ENCODE measurements at places on chromosomes 1 and 21.
A peak's percentile ranks its signal among the peaks of the same experiment; 100 is the strongest.

- no peak for DNase-seq
Observed at GRCh38 chr21:13368200-13368599, 241.4 kb upstream of the POTED start.

- no peak for DNase-seq
Observed at GRCh38 chr1:46244656-46245371, 2.7 kb upstream of the RAD54L start.

DNA sequence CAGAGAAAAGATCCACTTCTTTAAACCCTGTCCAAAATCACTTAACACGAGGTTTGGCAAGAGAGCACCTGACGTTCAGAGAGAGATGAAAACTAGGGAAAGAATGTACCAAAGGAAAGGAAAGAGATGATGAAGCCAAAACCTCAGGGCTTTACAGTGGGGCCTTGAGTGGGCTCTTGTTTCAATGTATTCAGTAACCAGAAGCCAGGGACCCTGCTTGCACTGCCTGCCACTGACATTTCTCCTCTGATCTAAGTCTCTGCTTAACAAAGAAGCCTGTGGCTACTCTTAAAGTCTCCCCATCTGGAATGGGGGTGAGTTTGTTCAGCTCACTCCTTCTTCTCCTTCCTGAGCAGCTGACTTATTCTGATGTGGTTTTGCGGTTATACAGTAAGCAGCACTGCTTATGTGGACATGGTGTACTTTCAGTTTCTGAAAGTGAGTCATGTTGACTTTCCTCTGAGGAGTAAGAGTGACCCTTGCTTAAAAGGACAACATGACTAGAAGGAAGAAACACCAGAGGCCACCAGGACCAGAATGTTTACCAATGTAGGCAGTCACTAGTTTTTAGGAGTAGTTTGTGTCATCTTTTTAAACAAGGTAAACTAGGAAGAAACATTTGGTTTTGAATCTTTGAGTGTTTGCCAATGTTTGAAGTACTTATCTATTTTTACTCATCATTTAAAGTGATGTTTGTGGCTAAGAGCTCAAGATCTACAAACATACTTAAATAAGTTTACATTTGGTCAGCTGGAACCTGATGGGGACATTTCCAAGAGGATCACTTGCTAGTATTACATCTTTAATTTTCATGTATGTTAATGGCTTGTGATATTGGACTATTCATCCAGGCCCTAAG lies 87.4 kb downstream of the FASLG start:
- no peak for DNase-seq

GRCh38 chr21:27646691-27647090 lies 679.8 kb upstream of the ADAMTS5 start:
- no peak for DNase-seq

DNA sequence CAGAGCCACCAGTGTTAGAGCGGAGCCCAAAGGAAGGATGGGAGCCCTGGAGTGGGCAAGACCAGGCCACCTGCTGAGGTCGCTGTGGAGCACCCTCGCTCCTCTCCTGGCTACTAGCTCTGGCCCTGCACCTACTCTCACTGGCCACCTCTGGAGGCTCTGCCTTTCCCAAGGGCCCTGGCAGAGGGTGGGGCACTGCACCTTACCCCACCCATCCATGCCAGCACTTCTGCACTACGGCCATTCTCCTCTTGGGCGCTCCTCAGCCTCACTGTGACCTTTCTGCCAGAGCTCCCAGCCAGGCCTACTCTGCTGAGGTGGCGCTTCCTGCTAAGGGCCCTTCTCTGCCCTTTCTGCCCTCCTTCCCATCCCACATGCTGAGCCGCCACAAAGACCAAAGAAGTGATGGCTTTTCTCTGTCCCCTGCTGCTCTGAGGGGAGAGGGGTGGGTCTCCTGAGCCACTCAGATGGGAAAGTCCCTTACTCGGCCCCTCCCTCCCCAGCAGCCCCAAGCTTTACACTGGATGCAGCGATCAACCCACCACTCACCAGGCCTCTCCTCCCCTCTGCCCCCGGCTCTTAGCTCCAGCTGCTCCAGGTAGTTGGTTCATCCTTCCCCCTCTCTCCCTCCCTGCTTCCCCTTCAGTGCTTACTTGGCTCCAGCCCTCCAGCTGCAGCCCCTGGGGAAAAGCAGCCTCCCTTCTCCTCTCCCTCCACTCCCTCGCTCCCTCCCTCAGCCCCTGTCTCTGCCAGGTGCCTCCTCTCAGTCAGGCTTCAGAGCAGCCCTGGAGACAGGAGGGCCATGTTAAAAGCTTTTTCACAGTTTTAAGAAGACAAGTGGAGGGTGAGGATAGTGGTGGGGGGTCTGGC lies 14.8 kb upstream of the TMEM222 start:
- DNase-seq = peak; percentile 91

All from NCI-H345 (cell line).